Keratinocyte (primary cell): ENCODE measurements at places on chromosomes 11 and 22. TPM values are rescaled to one million over a fixed set of nuclear protein-coding genes. Genes with fewer than 3 reads are reported as not detected.

Gene MTFP1
- 5.7 to 13.7 TPM (median 8.4 TPM) in 3 replicates for polyA plus RNA-seq

DNA sequence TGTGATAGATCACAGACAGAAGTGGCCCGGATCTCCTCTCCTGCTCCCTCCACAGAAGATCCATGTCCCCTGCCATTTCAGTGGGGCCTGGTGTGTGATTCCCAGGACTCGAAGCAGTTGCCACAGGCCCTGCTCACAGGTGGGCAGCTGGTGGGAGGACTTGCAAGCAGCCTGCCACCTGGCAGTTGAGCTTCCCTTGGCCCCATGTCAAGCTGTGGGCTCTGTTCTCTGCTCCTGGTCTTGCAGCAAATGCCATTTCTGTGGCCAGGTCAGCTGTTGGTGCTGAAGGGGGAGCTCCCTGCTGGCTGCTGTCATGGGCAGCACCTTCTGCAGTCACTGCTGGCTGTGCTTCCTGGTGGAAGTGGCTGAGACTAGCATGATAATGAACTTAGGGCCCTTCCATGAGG lies 59.1 kb upstream of the SLC22A12 start:
- H3K4me3 ChIP-seq = no peak overlapping the region
- H3K36me3 ChIP-seq = no peaks in the 10 kb centered on the region
- H3K27me3 ChIP-seq = peaks cover 35% of the 10 kb centered on the region
- DNase-seq = no peak
- H3K4me1 ChIP-seq = no peaks in the 10 kb centered on the region

GRCh38 chr22:49193348-49193747 lies 634.3 kb downstream of the BRD1 start:
- H3K27ac ChIP-seq = no peak overlapping the region
- H3K4me3 ChIP-seq = no peak overlapping the region
- no peaks in the 10 kb centered on the region for H3K4me1 ChIP-seq
- no peaks in the 10 kb centered on the region for H3K36me3 ChIP-seq
- no peak for DNase-seq

DNA sequence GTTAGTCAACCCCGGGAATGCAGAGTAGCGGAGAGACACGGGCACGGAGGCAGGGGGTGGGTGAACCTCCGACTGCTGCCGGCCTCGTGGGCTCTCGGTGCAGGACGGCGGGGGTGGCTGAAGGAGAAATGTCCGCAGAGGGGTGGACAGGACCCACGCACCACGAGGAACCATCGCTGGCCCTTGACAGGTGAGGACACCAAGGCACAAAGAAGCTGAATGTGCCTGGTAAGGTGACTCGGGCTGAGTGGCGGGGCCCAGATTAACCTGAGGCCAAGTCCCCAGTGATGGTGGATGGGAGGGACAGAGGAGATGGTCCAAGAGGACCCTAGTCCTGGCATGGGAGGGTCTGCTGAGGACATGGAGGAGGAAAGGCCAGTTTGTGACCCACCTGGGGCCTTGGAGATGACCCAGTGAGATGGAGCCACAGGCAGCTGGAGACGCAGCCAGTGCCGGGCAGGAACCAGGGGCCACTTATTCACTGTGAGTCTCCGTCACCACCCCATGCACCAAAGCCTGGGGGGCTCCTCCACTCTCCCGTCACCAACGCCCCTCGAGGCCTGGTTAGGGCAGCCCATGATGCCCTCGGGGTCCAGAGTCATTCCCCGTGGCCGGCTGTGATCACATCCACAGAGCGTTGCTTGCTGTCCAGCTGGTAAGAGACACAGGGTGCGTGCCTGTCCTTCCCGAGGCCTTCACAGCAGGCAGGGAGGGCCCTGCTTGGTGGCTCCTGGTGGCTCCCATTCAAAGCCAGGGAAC lies 64.2 kb downstream of the CELSR1 start:
- no peaks in the 10 kb centered on the region for H3K27me3 ChIP-seq
- DNase-seq = no peak
- H3K4me3 ChIP-seq = no peak overlapping the region
- H3K36me3 ChIP-seq = peaks cover 5% of the 10 kb centered on the region
